ENCODE measurements at places on chromosomes 7 and 10.

DNA sequence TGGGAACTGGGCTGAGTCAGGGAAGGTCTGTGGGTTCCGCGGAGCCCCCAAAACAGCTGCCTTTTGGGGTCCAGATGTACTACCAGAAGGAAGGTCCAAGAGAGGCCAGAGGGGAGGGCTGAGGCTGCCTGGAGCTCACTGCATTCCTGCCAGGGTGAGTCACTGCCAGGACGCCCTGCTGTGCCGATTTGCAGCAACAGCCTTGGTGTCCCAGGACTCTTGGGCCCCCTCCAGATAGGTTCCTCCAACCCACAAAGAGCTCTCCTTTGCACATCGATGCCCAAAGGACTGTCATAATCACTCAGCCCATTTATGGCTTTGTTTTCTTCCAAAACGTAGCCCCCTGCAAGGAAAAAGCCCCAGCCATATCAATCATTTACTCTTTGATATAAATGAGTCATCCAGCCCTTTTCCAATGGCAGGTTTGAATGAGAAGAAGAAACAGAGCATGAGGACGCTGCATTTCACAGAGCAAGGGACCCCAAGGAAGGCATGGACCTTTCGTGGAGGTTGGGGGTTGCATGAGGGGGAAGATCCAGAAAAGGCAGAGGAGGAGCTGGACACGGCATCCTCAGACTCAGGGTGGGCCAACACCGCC lies 32.2 kb upstream of the COL13A1 start:
- no peak for DNase-seq

DNA sequence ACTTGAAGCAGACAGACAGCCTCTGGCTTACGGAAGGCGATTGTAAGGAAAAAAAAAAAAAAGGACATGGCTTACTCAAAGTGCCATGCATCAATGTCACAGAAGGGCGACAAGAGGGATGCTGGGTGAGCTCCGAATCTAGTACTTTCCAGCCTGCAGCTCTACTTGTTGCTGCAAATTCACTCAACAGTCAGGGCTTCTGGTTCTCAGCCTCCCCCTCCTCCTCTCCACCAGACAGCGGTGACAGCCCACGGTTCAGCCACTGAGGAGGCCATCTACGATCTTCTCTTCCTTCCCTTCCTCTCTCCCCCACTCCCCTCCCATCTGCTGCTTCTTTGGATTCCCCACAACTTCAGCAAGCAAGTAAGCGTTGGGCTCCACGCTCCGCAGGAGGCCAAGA lies 63.5 kb downstream of the PRKAG2 start:
- no peak for DNase-seq

- no peak for DNase-seq
Measured at GRCh38 chr10:95431900-95432342, 129.2 kb downstream of the SORBS1 start.

DNA sequence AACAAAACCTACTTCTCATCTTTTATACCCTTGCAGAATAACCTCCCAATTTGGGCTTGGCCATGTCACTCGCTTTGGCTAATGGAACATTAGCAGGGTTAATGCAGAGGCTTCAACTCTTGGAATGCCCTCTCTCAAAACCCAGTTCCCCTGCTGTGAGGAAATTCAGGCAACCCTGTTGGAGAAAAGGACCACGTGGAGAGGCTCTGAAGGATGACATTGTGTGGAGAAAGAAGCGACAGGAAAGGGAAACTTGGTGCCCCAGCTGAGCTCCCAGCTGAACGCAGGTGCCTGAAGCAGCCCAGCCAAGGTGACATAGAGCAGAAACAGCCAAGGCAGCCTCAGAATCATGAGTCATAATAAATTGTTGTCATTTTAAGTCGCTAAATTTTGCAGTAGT lies 214.2 kb upstream of the GHITM start:
- DNase-seq: no peak
